ENCODE measurements at places on chromosomes 4 and X. TPM values are rescaled to one million over a fixed set of nuclear protein-coding genes. Genes with fewer than 3 reads are reported as not detected.

DNA sequence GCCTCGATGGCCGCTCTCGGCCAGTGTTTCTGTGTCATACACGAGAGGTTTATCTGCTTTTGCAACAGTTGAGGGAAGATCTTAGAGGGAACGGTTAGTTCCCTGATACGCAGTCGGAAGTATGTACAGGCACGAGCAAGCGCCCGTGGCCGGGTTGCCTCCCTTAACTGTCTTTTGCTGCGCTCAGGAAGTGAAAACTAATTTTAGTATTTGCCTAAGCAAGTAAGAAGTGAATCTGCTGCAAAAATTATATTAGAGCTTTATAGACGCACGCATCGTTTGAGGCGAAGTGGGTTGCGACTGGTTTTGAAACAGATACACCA lies 695 bp downstream of the MTM1 start:
- H3K27me3 ChIP-seq, result no peaks in the 10 kb centered on the region
- peak overlapping the region; percentile 94 for H3K27ac ChIP-seq
- no peaks in the 10 kb centered on the region for H3K36me3 ChIP-seq

GRCh38 chrX:11113731-11114130 lies 2.6 kb downstream of the HCCS start:
- H3K27me3 ChIP-seq, result no peaks in the 10 kb centered on the region
- H3K36me3 ChIP-seq, result peaks cover 38% of the 10 kb centered on the region
- H3K27ac ChIP-seq, result peak overlapping the region; percentile 20
- no peak for DNase-seq
- H3K4me1 ChIP-seq, result peaks cover 3% of the 10 kb centered on the region

GRCh38 chrX:68132749-68133148 lies 300.5 kb downstream of the OPHN1 start:
- no peaks in the 10 kb centered on the region for H3K4me1 ChIP-seq
- no peak for DNase-seq
- H3K27me3 ChIP-seq, result no peaks in the 10 kb centered on the region
- H3K36me3 ChIP-seq, result no peaks in the 10 kb centered on the region

DNA sequence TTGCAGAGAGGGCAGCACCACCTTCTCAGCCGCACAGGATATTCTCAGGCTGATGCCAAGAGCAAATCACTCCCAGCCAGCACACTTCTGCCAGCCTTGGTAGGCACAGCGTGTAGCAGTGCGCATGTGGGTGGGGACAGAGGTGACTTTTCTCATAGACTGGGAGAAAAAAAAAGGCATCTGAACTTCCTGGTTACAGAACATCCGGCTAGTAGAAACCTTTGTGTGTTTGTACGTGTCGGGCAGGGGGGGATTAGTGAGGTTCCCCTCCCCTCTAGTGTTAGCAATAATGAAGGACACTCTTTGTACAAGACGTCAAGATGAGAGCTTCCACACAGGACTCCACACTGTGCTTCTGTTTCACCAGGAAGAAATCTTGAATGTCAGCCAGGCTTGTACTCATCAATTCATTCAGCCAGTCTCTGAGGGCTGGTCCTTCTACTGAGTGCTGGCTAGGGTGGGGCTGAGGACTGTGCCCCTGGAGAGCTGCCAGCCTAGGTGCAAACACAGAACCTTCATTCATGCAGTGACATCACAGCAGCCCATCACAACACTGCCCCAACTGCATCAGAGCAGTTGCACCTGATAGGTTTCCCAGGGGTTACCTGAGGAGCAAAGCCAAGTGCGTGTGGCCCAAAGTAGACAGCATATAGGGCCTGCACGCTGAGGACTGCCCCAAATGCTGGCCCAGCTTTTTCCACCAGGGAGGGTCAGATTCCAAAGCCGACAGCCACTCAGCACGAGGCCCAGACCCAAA lies 34.7 kb downstream of the SLC25A5 start:
- H3K36me3 ChIP-seq, result no peaks in the 10 kb centered on the region
- H3K27ac ChIP-seq, result peak overlapping the region; percentile 95
- peaks cover 45% of the 10 kb centered on the region for H3K4me1 ChIP-seq
- DNase-seq, result peak; percentile 71
- H3K27me3 ChIP-seq, result no peaks in the 10 kb centered on the region
- no peak overlapping the region for H3K4me3 ChIP-seq

- H3K27ac ChIP-seq, result no peak overlapping the region
- no peak for DNase-seq
- H3K4me3 ChIP-seq, result no peak overlapping the region
- peaks cover 7% of the 10 kb centered on the region for H3K4me1 ChIP-seq
Observed at GRCh38 chr4:159075531-159075932, 27.3 kb upstream of the RAPGEF2 start.

DNA sequence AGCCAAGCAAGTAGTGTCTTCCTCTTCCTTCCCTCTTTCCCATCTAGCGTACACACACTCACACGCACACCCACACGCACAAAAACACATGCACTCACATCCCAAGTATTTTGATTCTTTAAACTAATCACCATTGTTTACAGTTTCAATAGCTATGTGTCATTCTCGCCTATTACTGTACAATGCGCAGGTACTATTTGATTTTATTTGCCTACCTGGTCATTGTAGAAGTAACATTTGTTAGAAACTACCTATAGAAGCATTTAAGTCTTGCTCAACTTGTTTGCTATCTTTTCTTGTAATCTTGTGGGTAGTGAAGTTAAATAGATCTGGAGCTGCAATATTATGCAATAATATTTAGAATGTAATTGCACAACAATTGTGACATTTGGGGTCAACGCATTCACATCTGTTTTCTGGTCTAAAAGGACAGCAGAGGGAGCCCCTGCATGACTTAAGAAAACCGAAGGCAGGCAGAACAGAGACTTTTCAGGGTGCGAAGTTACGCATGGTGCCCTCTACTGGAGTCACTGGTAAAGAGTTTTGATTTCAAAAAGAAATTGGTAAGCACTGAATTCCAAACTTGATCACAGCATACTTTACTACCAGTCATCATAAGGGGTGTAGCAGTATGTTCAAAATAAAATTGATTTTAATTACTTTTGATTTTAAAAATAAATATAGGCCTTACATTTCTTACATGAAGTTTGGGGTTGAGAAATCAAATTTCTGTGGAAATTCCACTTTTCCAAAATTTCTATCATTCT lies 503.3 kb upstream of the FAM241A start:
- no peaks in the 10 kb centered on the region for H3K4me1 ChIP-seq
- H3K36me3 ChIP-seq, result no peaks in the 10 kb centered on the region
- DNase-seq, result peak; percentile 82
- no peaks in the 10 kb centered on the region for H3K27me3 ChIP-seq

SPRY1 gene
- 97.7 TPM for polyA plus RNA-seq

HERC6 gene
- polyA plus RNA-seq, result 10.8 TPM

DNA sequence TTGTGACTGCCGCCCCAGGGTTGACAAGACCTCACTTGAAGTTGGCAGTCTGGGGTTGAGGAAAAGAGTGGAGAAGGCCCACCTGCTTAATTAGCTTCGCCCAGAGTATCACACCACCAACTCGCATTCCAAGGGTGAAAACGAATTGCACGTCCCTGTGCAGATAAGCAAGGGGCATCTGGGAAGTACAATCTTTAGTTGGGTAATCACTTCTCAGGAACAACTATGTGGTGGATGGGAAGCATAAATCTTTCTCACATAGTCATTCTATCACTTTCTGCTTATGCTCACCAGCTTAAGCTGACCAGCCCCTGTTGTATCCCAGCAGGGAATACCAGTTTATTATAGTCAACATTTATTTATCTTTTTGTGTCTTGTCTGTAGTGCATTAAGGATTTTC lies 14.3 kb downstream of the SPCS3 start:
- H3K27ac ChIP-seq, result no peak overlapping the region
- H3K27me3 ChIP-seq, result no peaks in the 10 kb centered on the region
- no peak for DNase-seq
- no peak overlapping the region for H3K4me3 ChIP-seq

PRSS12 gene
- polyA plus RNA-seq, result 2.3 TPM

- no peaks in the 10 kb centered on the region for H3K36me3 ChIP-seq
- H3K4me1 ChIP-seq, result no peaks in the 10 kb centered on the region
- no peak overlapping the region for H3K27ac ChIP-seq
- DNase-seq, result no peak
- no peaks in the 10 kb centered on the region for H3K27me3 ChIP-seq
- H3K4me3 ChIP-seq, result no peak overlapping the region
Observed at GRCh38 chr4:109131559-109131958, 170.9 kb downstream of the COL25A1 start.

UCP1 gene
- polyA plus RNA-seq, result not detected

DNA sequence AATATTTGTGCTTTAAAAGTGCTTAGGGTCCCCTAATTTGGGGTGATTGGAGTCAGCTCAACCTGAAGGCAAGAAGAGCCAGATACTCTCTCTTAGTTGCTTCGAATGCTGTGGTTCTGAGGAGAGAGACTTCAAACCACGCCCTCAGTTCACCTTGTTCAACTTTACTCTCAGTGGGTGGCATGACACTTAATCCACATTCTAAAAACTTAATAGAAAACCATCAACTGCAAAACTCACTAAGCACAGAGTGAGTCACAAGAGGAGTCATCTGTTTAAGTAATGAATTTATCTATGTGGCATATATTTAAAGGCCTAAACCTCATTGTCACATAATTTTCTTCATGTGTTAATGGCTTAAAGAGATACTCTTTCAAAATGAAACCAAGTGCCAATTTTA lies 99.5 kb upstream of the SLC4A4 start:
- peaks cover 3% of the 10 kb centered on the region for H3K4me1 ChIP-seq
- no peaks in the 10 kb centered on the region for H3K27me3 ChIP-seq
- H3K36me3 ChIP-seq, result no peaks in the 10 kb centered on the region
- H3K4me3 ChIP-seq, result no peak overlapping the region
- peak; percentile 39 for DNase-seq

GRCh38 chr4:84726356-84726755 lies 143.4 kb downstream of the CDS1 start:
- H3K27me3 ChIP-seq, result no peaks in the 10 kb centered on the region
- no peak for DNase-seq
- H3K4me1 ChIP-seq, result no peaks in the 10 kb centered on the region

JAKMIP1 gene
- 2.1 TPM for polyA plus RNA-seq

DNA sequence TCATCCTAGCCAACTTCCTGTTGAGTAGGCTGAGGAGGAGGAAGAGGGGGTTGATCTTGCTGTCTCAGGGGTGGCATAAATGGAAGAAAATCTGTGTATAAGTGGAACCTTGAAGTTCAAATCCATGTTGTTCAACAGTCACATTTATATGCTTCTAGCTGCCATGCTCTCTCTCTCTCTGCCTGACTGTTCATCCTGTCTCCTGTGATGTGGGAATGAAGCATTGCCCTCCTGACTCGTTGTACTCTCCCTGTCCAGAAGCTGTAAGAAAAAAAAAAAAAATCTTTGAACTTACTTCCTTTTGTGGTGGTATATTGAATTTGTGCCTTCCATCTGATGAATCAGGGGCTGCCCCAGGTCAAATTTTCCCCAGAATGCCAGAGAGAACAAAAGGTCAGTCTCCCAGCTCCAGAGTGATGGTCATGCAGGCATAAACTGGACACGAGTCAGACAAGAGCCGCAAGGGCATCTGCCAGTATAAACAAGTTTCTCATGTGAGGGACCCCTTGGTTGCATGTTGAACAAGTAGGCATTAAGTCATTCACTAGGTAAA lies 257.0 kb downstream of the IDS start:
- DNase-seq, result no peak
- no peaks in the 10 kb centered on the region for H3K4me1 ChIP-seq
- H3K27ac ChIP-seq, result no peak overlapping the region
- no peaks in the 10 kb centered on the region for H3K27me3 ChIP-seq
- no peak overlapping the region for H3K4me3 ChIP-seq

GRCh38 chrX:136325377-136325776 lies 24.6 kb downstream of the ADGRG4 start:
- DNase-seq, result no peak
- H3K4me1 ChIP-seq, result no peaks in the 10 kb centered on the region
- no peaks in the 10 kb centered on the region for H3K27me3 ChIP-seq
- H3K27ac ChIP-seq, result no peak overlapping the region
- no peak overlapping the region for H3K4me3 ChIP-seq

AFF2 gene
- polyA plus RNA-seq, result 1.6 TPM

- no peak overlapping the region for H3K4me3 ChIP-seq
- H3K4me1 ChIP-seq, result no peaks in the 10 kb centered on the region
- H3K36me3 ChIP-seq, result no peaks in the 10 kb centered on the region
- no peak for DNase-seq
- H3K27ac ChIP-seq, result no peak overlapping the region
Observed at GRCh38 chr4:15917297-15917696, 21.2 kb downstream of the FGFBP1 start.

DNA sequence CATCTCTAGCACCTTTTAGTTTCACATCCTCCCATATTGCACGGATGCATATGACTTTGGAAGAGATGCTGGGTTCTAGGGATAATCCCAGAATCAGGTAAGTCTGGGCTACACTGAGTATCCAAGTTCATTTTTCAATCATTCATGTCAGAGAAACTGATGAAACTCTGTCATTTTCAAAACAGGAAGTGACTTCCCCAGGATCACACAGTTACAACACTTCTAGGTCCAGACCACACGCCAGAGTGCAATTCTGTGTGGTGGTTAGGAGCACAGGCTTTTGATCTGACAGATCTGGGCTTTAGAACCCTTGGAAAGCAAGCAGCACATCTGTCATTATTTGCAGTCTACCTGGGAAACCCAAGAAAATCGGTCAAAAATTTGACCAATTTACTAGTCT lies 52.1 kb upstream of the CDKN2AIP start:
- no peaks in the 10 kb centered on the region for H3K36me3 ChIP-seq
- H3K27me3 ChIP-seq, result no peaks in the 10 kb centered on the region
- no peak overlapping the region for H3K4me3 ChIP-seq

DNA sequence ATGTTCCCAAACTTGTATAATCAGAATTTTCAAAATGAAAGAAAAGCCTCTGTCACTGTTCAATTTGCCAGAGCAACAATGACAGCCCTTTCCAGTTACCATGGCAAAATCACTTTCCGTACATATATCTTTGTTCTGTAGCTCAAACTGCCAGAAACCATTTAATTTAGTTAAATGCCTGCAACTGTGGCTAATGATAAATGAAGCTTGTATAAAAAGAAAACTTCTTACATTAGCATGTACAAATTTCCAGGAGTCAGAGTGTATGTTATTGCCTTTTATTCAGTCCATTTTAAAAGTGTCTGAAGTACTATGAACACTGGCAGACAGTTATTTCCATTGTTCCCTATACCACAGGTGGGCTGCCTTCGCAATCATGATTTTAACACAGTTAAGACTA lies 30.3 kb downstream of the ARAP2 start:
- no peak for DNase-seq
- no peak overlapping the region for H3K27ac ChIP-seq
- H3K36me3 ChIP-seq, result peaks cover 3% of the 10 kb centered on the region
- no peaks in the 10 kb centered on the region for H3K4me1 ChIP-seq

DNA sequence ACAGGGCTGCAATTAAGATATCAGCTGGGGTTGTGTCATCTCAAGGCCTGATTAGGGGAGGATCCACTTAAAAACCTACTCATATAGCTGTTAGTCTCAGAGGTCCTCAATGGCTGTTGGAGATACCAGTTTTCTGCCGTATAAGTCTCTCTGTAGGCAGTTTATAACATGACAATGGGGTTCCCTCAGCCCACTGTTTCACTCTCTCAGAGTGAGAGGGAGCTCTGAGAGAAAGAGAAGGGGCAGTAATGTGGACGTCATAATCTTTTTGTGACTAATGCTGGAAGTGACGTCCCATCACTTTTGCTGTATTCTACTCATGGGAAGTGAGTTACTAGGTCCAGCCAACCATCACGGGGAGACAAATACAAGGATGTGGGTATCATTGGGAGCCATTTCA lies 70.3 kb downstream of the STIM2 start:
- H3K4me1 ChIP-seq, result no peaks in the 10 kb centered on the region
- H3K27me3 ChIP-seq, result no peaks in the 10 kb centered on the region
- DNase-seq, result no peak
- H3K4me3 ChIP-seq, result no peak overlapping the region
- no peaks in the 10 kb centered on the region for H3K36me3 ChIP-seq

All from large intestine (tissue), 12 donors.